ENCODE measurements at places on chromosomes 2 and 18.
A peak's percentile ranks its signal among the peaks of the same experiment; 100 is the strongest.

GRCh38 chr18:77020561-77020960, 112.0 kb downstream of the MBP start:
- DNase-seq: no peak

DNA sequence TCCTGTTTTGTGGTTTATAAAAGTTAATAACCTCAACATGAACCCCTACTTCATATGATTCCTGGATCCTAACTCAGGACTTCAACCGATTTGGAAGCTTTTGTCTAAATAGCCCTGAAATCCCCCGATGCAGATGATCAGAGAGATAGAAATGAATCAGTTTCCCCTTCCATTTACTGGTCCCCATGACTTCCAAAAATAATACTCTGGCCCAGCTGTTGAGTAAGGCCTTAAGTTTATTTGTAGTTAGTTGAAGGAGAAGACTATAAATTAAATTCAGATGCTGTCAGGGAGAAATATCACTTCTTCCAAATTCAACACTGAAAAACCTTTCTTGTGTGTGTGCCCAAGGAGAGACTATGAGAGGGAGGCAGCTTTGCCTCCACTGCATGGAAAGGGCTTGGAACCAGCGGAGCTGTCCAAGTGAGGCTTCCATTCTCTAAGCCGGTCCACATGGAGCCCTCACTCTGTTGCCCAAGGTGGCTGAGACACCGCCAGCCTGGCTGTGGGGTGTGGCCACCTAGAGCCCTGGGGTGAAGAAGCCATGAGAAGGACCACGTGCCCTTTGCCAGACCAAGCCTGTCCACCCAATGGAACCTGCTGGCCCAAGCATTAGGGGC, 53.6 kb downstream of the PIEZO2 start:
- no peak for DNase-seq

- DNase-seq: no peak
Observed at GRCh38 chr2:99420751-99421299, 69.0 kb downstream of the REV1 start.

- DNase-seq: no peak
Observed at GRCh38 chr18:2406544-2406943, 164.8 kb downstream of the METTL4 start.

DNA sequence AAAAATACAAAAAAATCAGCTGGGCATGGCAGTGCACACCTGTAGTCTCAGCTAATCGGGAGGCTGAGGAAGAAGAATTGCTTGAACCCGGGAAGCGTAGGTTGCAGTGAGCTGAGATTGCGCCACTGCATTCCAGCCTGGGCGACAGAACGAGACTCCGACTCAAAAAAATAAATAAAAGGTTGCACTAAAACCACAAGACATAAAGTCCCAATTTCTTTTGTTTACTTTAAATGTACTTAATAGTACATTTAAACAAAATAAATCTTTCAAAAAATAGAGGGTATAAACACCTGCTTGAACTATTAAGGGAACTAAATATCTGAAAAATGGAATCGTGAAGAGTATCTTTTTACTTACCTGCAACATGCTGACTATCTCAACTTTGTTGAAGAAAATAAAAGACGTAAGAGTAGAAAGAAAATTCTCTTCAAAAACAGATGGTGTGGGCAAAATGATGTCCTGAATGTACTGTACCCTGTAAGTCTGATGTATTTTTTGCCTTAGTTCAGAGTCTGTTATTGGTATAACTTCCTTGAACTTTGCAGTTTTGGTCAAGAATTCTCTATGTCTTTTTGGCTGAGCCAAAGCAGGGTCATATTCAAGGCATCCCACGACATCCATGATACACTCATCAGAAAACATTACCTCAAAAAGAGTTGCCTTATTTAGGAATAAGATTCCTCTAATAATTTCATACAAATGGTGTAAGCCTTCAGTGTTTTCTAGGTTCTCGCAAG, 19.2 kb downstream of the PPP4R3B start:
- no peak for DNase-seq

DNA sequence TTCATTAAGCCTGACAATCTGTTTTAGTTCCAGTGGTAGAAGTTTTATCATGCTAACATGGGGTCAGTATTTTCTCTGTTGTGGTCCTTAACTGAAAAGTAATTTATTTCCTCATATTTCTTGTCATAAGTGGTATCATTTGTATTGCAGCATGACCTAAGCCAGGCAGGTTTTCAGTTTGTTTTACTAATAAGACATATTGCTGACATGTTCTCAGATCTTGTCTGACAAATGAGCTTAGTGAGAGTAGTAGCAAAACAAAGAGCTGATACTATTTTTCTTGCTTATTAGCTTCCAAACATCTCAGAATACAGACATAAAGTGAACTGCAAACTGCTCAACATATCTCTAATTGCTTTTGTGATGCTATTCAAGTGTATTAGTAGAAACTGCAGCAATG, 293.6 kb downstream of the DSEL start:
- DNase-seq: no peak

GRCh38 chr2:82731824-82732223, 1727.3 kb downstream of the SUCLG1 start:
- no peak for DNase-seq

GRCh38 chr2:166614029-166614428, 120.0 kb upstream of the SCN7A start:
- DNase-seq: no peak

DNA sequence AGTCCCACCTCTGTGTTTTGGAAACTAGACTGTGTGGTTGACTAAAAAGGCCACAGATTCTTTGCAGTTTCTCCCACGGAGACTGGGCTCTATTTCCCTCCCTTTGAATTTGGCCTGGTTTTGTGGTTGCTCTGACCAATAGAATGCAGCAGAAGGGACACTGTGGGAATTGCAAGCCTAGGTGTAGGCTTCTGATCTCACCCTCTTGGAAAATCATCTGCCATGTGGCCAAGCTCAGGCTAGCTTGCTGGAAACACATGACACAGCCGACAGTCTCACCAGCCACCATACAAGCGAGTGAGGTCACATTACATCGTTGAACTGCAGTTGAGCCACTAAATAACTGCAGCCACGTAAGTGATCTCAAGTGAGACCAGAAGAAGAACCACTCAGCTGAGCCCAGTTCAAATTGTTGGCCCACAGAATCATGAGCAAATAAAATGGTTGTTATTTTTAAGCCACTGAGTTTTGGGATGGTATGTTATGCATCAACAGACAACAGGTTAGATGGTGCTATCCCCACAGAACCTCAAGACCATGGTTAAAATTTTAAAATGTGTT, 319.1 kb upstream of the MEX3C start:
- DNase-seq: no peak

- DNase-seq: no peak
Observed at GRCh38 chr18:24126155-24126961, 12.5 kb upstream of the CABYR start.

DNA sequence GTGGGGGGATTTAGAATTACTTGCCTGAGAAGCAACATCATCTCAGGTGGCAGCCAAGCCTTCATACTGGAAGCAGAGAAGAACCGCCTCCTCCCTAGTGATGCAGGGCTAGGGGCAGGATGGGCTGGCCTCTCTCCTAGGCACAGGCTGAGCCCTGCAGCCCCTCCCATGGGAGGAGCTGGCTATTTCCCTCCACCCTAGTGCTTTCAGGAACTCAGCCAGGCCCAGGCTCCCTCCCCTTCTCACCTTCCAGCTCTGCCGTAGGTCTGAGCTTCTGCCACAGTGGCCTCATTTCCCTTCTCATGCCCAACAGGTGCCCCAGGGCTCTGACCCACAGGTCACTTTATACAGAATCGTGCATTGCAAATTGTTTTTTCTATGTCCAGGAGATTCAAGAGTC, 31.0 kb downstream of the CENPA start:
- DNase-seq: no peak

- no peak for DNase-seq
Observed at GRCh38 chr2:188519136-188519535, 227.5 kb downstream of the GULP1 start.

- DNase-seq: no peak
Observed at GRCh38 chr18:4931209-4931608, 265.8 kb downstream of the AKAIN1 start.

DNA sequence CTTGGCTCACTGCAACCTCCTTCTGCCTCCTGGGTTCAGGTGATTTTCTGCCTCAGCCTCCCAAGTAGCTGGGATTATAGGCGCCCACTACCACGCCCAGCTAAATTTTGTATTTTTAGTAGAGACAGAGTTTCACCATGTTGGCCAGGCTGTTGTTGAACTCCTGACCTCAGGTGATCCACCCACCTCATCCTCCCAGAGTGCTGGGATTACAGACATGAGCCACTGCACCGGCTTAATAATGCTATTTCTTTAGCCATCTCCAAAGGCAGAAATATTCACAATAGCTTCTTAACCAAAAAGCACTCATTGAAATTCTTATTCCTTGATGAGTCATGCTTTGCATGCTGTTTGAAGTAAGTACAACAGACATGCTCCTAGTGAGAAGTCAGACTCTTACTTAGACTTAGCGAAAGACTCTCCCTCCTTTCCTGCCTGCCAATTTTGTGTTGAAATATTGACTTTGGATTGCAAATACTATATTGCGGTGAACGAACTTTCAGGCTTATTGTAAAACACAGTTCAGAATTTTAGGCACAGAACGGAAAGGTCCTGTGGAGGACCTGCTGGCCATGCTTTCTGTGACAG, 4.4 kb downstream of the ACTR3 start:
- no peak for DNase-seq

DNA sequence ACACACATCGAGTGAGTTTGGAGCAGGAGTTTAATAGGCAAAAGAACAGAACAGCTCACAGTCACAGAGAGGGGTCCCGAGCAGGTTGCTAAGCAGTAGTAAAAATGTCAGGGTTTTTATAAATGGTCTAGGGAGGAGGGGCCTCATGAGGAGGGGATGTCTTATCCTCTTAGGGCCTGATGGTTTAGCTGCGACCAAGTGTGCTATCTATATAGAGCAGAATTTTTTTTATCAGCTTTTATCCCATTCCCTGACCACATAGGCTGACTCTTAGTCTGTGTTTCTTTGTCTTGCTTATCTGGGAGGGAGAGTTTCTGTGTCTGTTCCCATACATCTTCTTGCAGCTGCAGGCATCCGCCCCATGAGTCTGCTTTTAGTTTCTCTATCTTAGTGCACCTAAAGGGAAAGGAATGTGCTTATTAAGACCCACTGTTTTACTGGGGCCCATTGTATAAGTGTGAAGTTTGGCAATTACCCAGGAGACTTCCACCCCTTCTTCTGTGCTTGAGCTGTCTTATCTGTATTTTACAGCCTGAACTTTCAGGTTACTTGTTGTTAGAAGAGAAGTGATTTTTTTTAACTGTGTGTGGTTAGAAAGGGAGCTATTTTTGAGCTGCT, 30.4 kb upstream of the GMCL1 start:
- peak; percentile 94 for DNase-seq

DNA sequence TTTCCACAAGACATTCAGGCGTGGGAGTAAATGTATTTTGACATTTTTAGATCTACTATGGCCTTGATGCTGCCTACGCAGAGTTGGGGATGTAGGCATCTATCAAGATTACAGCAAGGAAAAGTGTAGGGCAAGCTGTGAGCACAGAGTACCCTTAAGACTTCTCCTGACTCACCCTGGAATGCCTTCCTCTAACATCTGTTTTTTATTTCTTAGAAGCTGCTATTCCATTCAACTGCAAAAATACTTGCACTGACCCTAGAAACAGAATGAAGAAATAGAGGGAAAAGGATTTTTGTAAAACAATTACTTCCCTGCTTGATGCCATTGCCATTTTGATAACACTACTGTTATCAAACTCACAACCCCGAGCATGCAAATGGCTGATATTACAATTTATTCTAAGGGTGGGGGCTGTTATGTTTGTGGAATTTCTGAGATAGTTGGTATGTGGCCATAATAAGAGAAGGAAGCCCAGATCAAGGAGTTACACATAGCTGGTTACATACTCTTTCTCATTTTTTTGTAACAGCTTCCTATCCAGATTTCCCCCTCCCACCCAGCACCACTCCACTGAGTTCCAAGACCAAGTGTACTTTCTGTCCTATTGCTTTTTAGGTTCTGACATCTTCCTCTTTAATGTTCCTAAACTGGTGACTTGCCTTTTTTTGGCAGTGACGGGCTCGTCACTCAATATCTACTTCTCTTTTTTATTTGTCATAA, 6.0 kb upstream of the ROCK1 start:
- no peak for DNase-seq

DNA sequence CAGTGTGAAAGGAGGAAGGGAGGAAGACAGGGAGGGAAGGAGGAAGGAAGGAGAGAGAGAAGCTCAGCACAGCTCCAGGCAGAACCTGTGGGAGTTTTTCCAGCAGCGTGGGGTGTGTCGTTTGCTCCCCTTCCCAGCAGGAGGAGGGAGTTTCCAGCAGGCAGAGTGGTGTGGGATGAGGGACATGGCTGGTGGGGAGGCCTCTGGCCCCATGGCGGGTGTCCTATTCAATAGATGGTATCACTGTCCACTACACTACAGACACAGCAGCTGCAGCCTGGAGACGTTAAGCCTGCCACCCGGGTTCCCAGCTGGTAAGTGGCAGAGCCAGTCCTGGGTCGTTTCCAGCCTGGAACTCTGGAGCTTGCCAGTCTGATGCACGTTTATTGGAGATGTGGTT, 44.7 kb downstream of the GLI2 start:
- no peak for DNase-seq

GRCh38 chr18:79736846-79737245, 57.2 kb downstream of the CTDP1 start:
- DNase-seq: no peak

DNA sequence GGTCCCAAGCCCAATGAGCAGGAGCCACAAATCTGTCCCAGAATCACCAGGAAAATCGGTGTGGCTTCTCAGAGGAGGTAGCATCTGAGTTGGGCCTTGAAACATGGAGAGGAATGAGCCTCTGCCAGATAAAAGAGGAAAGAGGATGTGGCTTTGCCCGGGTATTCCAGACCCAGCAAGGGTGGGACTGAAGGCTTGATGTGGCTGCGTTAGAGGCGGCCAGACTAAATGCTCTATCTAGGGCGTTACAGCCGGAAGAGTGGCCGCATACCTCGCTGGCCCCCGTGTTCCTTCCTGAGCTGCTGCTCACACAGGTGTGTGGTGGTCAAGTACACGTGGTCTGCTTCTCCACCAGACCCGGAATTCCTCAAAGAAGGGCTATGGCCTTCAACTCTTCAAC, 33.9 kb upstream of the POMC start:
- DNase-seq: no peak

- no peak for DNase-seq
Observed at GRCh38 chr18:49168281-49168985, 217.7 kb upstream of the SMAD7 start.

DNA sequence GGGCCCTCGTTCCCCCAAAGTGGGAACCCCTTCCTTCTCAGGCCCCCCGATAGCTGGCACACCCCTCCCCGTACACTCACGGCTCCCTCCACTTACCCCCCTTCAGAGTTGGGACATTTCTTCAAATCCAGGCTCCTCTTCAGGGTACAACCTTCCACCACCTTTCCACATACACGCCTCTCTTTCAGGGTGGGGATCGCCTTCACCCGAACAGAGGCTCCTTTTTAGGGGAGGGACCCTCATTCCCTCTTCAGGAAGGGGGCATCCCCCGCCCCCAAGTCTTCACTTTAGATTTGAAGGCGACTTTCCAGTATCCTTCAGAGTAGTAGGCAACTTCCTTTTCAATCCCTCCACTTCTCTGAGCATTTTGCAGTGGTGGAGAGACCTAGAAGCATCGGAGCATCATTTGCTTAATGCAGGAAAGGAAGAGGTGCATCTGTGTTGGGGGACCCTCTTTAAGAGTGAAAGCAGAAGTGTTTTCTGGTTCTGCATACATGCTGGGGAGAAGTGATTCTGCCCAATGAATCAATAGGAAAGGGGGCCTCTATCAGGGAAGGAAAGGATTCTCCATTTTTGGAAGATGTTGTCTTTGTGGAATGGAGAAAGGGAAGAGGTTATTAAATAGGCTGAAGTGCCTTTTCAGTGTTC, 845 bp downstream of the EML4 start:
- peak; percentile 47 for DNase-seq

Data from large intestine (tissue), 12 donors.